ENCODE measurements at places on chromosomes 12 and 14.

DNA sequence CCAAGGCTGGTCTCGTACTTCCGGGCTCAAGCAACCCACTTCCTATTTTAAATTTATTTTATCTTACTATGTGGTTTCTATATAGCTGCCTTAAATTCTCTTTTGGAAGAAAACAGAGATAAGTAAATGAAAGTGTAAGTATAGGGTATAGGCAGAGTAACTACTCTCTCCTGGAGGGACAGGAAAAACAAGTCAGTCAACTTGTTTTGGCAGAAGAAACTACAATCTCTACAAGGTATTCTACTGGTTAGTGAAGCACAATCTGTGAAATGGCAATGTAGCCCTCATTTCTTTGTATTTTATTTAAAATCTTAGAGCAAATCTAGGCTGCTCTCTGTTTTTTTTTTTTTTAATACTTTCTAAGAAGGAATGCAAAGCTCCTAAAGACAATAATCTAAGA is 55.4 kb downstream of the UBR7 start:
- DNase-seq = no peak

GRCh38 chr12:39327510-39327909 is 115.4 kb downstream of the KIF21A start:
- no peak for DNase-seq

DNA sequence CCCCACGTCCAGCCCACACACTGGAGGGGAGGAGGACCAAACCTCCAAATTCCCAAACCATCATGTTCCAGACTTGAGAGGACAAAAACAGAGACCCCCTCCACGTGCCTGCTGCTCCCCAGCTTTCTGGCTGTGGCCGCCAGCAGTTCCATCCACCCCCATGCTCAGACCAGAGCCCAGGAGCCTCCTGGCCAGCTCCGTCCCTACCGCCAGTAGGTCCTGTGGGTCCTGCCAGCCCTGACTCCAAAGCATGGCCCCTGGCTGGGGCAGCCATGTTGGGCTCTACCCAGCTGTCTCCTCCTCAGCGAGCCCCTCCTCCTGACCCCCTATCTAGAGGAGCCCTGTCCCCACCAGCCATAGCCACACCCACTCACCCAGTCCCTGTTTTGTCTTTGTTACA is 227.3 kb upstream of the RTL1 start:
- DNase-seq = no peak

GRCh38 chr12:90690120-90690519 is 264.9 kb downstream of the CCER1 start:
- DNase-seq = no peak

DNA sequence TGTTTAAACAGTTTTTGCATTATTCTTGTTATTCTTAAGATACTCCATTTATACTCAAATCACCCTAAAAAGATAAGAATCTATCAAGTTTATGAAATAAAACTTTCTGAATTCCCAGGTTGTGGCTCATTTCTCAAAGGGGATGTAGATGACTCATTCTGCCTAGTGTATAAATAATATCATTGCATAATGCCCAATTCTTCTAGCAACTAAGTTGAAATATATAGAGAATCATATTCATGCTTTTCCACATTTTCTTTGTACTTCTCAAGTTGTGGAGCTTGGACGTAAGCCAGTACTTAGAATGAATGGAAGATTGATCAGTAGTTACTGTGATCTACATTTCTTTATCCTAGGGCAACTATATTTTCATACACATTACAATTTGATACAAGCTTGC is 201.1 kb downstream of the PPFIA2 start:
- no peak for DNase-seq

- DNase-seq = no peak
Observed at GRCh38 chr12:106214571-106214970, 33.2 kb downstream of the CKAP4 start.

GRCh38 chr12:32988982-32989381 is 92.4 kb upstream of the PKP2 start:
- no peak for DNase-seq

- no peak for DNase-seq
Observed at GRCh38 chr14:45204241-45204640, 48.8 kb downstream of the MIS18BP1 start.

GRCh38 chr14:105473677-105474482 is 741 bp upstream of the CRIP2 start:
- peak; percentile 48 for DNase-seq

DNA sequence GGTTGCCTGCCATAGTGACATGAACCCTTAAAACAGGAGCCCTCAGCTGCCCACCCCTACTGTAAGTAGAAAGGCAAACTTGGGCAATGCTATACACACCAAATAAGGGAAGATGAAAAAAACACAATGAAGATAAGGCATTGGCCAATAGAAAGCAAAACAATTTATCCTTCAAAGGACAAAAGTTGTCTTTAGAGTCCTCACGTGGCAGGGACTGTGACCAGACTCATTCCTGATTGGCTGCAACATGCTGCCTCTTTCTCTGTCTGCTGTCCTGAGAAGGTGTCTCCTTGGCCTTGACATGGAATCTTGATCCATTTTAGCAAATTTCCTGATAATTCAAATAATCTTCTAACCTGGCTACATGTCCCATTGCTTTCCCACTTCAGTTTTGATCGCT is 131.9 kb downstream of the GPR135 start:
- DNase-seq = no peak

DNA sequence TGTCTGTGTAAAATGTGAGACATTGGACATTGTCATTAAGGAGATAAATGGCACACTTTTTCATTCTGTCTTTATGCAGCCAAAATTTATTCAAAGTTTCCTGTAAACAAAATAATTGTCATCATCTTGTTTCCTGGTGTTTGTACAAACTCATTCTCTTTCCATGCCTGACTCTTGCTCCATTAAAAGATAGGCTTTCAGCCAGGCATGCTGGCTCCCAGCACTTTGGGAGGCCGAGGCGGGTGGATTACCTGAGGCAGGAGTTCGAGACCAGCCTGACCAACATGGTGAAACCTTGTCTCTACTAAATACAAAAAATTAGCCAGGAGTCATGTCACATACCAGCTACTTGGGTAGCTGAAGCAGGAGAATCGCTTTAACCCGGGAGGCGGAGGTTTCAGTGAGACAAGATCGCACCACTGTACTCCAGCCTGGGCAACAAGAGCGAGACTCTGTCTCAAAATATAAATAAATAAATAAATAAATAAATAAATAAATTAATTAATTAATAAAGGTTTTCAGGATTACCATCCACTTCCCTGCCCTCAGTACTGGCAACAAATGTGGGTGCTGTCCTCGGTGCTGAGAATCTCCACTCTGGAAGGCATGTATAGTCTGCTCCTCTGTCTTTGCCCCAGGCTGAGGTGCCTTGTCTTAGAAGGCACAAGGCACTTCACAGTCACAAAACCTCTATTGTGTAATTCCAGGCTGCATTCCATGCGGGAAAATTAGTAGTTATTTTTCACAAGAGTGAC is 83.2 kb downstream of the PAH start:
- no peak for DNase-seq

DNA sequence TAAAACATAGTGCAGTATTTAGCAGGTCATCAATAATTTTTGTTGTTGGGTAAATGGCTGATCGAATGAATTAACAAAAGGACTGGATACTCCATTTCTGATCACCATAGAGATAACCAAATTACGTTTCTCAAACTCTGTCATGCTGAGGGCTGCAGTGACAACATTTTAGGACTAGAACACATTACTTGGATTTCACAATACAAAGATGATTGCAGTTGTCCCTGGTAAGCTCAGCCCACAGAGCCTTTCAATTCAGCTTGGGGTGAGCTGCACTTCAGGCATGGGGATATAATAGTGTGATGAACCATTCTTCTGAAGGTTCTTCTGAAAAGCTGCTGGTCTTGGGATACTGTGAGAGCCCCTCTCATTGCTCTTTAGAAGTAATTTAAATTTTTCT is 74.3 kb downstream of the FAR2 start:
- no peak for DNase-seq

DNA sequence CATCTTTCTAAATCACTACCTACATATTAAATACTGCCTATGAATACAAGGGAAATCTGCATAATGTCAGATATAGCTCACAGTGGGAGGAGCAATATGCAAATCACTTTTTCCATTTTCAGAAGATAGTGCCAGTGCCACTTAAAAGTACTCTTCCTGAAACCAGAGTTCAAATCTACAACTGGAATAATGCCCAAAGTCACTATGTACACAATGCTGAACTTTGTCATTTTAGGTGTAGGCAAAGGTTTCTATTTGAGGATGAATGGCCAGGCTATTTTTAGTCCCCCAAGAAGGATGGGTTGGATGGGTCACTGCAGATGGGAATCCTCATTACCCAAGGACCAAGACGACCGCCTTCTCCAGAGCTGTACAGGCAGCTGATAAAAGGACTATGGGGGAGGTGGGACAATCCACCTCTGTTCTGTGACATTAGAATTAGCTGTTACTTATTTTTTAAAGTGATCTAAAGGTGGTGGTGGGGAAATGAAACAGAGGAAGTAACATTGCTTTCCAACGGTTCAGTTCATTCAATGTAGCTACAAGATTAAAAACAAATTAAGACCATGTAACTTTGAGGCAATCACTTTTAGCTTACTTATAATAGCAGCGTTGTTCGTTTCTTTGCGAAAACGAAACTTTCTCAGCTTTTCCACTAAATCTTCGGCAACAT is 5.6 kb downstream of the GMFB start:
- DNase-seq = no peak

DNA sequence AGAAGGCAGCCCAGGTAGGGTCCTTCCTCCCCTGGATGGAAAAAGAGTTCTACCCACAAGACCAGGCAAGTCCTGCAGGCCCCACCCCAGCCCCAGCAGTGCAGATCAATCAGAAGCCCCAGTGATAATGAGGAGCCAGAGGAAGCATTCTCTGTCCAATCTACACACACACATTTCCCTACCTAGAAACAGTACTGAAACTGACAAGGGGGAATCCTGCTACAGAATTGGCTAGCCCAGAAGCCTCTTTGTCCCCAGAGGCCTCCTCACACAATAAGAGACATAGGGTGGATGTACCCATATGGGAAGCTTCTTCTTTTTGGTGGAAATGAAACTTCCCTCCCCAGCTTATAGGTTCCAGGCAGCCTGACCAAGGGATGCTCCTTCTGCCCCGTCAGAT is 9.9 kb downstream of the FSCB start:
- no peak for DNase-seq

DNA sequence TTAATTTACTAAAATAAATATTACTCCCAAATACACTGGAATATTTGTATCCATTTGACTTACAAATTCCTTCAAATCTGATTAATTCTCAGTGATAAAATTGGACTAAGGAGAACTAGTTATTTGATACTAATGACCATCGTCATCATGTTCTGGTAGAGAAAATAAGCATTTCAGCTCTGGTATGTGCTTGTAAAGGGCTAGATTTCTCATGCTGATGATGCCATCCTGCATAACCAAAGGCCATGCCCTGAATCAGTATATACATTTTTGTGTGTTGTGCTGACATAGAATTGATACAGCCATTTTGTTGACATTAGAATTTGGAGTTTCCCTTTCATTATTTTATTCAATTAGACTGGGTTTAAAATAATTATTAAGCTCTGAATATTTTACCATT is 148.9 kb downstream of the PCNX1 start:
- no peak for DNase-seq

DNA sequence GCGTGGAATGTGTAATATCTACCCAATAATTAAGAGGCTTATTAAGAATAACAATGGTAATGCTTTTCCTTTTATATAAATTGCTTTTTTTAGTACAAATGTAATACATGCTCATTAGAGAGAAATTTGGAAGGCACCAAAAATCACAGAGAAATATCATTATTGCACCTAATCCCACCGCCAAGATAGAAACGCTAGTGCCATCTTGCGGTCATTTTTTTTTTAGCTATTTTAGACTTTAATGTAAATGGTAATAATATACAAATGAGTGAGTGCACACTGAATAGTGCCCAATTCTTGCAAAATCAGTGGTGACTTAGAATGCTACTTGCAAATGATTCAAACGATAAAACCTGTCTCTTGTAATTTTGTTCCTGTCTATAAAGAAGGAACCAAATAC is 576.8 kb upstream of the TMEM132C start:
- no peak for DNase-seq

- no peak for DNase-seq
Observed at GRCh38 chr14:81221579-81222102, 882 bp upstream of the GTF2A1 start.

DNA sequence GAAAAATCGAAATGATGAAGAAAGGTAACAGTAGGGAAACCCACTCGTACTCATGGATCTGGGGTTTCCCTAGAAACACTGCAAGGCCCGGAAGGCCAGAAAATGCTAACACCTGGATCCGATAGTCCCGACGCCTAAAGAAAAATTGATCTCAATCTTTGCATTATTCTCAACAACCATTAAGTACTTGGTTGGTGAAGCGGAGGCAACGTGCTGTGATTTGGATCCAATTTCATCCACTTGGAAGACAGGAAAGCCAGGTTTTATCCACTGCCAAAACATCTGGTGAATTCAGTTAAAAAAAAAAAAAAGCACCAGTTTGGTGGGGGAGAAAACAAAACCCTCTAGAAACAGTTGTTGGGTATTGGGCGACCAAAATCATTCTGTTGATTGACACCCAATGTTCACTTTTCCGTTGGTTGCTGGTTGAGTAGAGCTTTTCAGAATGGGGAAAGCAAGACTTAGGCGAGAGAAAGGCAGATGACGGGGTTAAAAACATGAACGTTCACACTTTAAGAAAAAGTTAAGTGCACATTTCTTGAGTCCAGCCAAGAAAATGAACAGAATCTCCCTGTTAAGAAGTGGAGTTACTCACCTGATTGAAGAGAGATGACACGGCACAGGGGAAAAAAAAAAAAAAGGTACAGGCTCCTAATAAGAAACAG is 41.9 kb upstream of the MED13L start:
- DNase-seq = no peak

GRCh38 chr14:75371297-75371696 is 56.5 kb upstream of the JDP2 start:
- no peak for DNase-seq

- no peak for DNase-seq
Observed at GRCh38 chr14:80084196-80084595, 127.1 kb downstream of the DIO2 start.

DNA sequence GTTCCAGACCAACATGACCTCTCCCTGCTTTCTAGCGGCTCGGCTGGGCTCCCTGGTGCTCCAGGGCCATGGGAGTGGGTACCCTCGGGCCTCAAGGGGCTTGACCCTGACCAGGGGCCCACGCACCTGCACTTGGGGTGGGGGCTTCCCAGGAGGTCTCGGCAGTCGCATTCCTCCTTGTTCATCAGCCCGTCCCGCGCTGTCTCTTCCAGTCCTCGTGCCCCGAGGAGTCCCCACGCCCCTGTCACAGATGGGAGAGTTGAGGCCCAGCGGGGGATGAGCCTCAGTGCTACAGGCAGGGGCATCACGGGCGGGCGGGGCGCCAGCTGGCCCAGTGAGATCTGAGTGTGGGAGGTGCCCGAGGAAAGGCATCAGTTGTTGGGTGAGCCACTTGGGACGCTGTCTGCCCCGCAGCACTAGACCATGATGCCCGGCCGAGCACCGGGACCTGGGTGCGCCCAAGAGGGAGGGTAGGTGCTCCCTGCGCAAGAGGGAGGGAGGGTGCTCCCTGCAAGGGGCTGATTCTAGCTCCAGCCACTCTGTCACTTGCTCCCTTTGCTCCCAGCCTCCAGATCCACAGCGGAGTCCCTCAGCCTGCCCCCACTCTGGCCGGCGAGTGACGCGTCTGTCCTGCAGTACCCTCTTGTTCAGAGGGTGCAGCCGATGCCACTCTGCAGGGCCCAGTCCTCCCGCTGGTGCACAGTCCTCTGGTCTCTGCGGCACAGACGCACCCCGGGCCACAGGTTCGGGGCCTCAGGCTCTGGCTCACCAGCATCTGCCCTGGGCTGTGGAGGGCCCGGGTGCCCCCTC is 23.8 kb downstream of the MMP17 start:
- DNase-seq = no peak
